ENCODE measurements at places on chromosomes 7 and 10.

DNA sequence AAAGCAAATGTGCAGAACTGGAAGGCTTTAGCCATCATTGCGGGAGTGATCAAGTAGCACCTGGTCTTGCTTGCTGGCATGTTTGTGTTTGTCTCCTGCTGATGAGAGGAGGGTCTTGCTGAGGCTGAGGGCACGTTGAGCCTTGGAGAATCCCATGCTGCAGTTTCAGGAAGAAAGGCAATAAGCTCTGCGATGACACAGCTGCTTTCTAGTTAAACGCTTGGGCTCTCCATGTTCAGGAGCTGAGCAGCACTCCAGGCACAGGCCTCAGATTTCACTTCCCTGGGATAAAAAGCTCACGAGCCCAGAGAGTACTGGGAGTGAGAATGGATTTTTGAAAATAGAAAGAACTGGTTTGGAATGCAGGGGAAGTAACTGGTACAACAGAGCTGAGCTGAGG lies 100.8 kb downstream of the LRRC18 start:
- DNase-seq, result no peak

DNA sequence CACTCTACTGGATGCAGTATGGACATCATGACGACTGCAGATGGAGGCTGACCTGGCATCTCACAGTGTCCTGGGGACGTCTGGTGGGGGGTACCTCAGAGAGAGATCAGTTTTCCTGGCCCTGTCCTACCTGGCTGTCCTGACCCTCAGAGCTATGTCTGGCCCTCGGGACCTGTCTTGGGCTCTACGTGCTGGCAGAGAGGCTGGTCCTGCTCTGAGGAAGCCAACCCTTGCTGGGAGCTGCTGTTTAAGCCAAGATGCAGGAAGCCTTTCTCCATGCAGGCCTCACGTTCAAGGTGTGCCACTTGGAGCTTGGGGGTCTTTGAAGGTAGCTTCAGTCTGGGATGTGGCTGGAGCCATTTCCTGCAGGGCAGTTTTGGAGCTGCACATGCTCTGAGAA lies 42.1 kb upstream of the CXCL12 start:
- no peak for DNase-seq

- DNase-seq, result peak; percentile 63
Measured at GRCh38 chr10:113326160-113327111, 226.4 kb upstream of the HABP2 start.

DNA sequence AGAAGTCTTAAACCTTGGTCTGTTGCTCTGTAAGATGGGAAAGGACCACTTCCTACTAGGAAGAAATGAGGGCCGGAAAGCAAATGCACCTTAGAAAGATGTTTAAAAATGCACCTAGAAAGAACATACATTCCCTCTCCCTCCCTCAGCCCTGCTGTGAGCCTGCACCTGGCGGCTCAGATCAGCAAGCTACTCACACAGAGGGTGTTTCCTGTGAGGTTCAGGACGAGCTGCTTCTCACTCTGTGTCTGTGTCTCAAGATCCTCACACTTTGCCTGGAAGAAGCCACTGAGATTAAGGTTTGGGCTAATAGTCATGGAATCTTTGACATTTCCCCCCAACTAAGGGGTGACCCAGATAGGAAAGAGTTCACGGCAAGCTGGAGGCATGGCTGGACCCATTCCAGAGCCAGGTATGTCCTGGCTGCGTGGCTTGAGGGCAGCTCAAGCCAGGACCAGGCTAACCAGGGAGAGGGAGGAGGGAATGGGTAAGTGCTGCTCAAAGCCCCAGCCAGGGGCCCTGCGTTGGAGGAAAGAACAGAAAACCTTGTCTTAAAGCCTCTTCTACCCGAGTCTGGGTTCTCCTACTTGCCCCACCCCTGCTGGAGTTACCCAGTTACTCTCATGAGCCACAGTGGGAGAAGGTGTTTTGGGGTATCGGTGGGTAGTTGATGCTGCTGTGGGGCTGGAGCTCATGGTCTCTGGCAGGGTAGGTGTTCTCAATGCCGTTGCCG lies 47.5 kb downstream of the PODXL start:
- no peak for DNase-seq

DNA sequence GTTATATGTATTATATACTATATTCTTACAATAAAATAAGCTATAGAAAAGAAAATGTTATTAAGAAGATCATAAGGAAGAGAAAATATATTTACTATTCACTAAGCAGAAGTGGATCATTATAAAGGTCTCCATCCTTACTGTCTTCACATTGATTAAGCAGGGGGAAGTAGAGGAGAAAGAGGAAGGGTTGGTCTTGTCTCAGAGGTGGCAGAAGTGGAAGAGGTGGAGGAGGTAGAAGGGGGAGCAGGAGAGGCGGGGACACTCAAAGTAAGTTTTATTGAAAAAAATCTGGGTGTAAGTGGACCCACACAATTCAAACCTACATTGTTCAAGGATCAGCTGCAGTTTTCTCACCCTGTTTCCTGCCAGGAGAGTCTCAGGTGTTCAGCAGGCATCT lies 28.9 kb upstream of the ERCC6 start:
- no peak for DNase-seq

- DNase-seq, result no peak
Measured at GRCh38 chr10:36198322-36198721, 556.2 kb upstream of the FZD8 start.

- no peak for DNase-seq
Measured at GRCh38 chr7:137882806-137883205, 36.0 kb upstream of the DGKI start.

GRCh38 chr10:97534746-97535367 lies 36.1 kb downstream of the UBTD1 start:
- peak; percentile 6 for DNase-seq

- no peak for DNase-seq
Measured at GRCh38 chr7:30566596-30566995, 28.1 kb upstream of the GARS1 start.

DNA sequence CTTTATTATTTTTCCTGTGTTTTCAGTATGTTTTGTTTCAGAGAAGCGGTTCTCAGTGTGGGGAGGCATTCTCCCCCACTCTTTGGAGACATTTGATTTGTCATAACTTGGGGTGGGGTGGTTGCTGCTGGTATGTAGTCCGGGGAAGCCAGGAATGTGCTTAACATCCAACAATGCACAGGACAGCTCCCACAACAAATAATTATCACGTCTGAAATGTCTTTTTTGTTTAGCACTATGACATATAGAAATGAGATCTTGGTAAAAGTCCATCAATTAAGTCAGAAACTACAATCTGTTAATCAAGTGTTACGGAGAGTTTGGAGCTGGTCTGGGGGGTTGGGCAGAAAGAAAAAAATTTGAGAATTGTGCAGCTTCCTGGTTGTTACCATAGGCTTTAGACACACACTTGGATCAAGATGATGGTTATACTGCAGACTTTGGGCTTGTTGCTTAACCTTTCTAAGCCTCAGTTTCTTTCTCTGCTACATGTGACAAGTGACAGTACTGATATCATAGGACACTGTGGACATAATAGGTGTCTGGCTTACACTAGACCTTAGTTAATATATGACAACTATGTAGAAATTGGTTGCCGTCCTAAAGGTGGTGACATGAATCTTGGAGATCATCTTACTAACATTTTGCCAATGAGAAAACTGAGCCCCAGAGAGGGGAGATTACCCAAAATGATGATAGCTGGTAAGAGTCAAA lies 113.7 kb downstream of the LRMDA start:
- DNase-seq, result no peak
